Right ventricle myocardium superior (tissue), 1 donor: ENCODE measurements at places on chromosomes 3 and 15. TPM values are rescaled to one million over a fixed set of nuclear protein-coding genes. Genes with fewer than 3 reads are reported as not detected.

GRCh38 chr3:147359177-147360050, 46.9 kb downstream of the ZIC4 start:
- no peak for DNase-seq

- no peak for DNase-seq
These were observed 283.1 kb downstream of the GABRG3 start for GRCh38 chr15:27254055-27254454.

DNA sequence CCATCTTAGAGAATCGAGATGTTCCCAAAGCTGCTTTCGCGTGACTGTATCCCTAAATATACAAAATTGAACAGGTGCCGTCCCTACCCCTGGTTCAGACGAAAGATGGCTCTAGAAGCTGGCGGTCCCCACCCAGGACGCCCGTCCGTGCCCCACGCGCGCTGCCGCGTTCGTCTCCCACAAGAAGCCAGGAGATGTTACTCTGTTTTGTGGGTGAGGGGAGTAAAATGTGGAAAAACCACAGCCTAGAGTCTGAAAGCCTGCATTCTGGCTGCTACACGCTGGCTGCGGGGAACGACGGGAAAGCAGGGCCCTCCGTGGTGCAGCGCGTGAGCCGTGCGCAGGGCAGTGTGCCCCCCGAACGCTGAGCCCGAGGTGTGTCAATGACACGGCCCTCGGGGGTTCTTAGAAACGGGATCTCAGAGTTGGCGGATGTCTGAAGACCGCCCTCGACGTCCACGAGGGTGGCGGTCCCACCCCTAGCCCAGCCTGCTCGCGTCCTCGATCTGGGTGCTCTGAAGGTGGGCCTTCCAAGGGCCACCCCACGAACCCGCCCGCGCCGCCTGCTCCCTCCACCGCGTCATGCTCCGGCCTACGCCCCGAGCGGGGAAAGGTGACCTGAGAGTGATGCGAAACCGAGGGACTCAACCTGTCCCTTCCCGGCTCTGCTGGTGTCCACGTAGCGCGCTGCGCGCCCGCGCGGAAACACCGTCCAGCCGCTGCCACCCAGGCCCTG, 95.6 kb downstream of the OCA2 start:
- no peak for DNase-seq

- DNase-seq = no peak
These were observed 61.5 kb downstream of the CHRD start for GRCh38 chr3:184441202-184441900.

TFG gene
- total RNA-seq = 97.7 TPM

GRCh38 chr3:46405301-46406019, 1.4 kb downstream of the CCR5AS start:
- DNase-seq = no peak

HRH1 gene
- 1.3 TPM for total RNA-seq

CFAP161 gene
- 0.30 TPM for total RNA-seq

DNA sequence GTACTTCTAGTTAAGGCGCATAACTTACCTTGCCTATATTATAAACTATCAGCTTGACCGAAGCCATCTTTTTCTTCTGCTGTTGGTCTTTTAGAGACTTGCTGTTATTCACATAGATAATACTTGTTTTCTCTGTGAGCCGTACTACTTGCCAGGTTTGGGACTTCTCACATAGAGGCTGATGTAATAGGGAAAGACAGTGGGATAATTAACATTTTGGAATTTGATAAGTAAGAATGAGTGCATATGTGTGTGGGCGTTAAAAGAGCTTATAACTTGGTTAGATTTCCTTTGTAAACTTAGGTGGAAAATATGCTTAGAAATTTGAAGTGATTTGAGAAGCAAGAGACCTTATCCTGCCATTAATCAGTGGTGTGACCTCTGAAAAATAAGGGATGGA, 47.8 kb downstream of the FNDC3B start:
- no peak for DNase-seq

DNA sequence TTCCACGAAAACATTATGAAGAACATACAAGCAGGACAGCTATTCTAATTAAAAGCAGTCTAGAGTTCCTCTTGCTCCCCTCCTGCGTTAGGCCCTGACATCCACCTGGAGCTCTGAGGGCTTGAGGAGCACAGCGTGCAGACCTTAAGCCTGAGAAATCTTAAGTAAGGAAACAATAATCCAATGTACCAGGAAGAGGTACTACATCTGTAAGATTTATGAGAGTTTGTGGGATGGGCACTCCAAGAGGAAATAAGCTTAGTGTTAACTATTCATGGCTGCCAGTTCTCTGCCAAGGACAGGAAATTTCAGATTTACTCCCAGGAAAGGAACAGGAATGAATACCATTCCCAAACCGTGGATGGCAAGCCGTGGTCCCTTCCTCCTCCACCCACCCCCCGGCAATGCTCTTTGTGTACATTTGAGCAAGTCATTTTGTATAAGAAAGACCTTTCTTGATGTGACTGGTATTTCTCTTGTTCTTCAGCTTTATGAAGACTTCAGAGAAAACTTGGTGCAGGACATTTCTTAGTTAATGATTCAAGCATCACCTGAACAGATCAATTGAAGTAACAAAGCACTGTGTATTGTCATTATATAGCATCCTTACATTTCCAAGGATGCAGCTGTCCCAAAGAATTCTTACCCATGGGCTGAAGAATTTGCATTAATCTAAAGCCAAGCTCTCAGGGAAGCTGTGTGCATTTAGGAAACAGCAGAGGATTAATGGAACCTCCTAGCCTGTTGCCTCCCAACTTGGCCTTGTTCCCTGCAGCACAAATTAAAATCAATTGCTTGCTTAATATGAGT, 28.8 kb upstream of the VILL start:
- DNase-seq = no peak

DNA sequence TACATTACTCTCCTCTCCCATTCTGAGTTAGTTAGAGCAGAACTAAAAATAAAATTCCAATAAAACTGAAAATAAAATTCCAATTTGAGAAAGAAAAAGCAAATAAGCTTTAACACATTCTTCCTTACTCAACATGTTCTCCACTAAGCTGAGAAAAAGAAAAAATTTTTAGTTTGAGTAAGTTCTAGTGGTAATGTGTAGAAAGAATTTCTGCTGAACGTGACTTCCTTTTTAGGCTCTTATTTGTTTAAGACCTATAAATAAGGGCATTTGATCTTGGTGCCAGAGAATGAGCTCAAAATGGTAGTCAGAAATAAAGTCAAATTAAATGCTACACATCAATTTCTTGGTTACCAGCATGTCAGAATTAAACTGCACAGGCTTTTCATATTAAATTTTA, 57.6 kb upstream of the ABHD10 start:
- no peak for DNase-seq

LRRFIP2 gene
- 150 TPM for total RNA-seq
